ENCODE measurements at places on chromosomes 4 and X.

DNA sequence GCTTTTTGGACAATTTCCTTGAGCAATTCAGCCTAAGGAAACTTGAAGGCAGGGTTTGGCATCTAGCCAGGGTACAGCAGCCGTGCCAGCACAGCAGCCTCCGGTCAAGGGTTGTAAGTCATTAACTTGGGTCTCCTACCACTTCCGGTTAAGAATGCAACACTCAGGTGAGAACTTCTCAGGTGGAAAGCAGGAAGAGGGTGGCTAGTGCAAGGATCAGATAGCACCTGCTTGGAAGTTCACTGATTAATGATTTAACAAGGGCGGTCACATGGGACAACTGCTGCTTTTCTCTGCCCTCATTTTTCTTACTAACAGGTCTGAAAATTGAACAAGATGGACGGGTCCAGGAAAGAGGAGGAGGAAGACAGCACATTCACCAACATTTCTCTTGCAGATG is 30.1 kb upstream of the SCOC start:
- no peak for DNase-seq

GRCh38 chrX:72125331-72126047 is 6.2 kb downstream of the RTL5 start:
- peak; percentile 53 for DNase-seq

DNA sequence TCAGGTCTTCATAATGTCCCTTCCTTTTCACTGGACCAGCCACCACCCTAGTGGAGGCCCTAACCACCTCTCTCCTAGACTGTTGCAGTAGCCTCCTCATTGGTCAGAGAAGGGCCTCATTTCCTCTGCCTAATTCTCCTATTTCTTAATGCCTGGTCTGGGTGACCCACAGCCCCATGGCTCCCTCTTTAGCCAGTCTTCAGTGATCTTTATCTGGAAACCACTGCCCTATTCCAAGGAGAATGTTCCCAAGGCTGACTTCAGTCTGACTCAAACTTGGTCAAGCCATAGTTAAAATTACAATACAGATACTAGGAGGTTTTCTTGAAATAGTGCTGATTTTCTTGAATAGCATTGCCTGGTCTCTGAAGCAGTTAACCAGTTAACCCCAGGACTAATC is 53.6 kb upstream of the PRPS1 start:
- no peak for DNase-seq

- DNase-seq: no peak
These were observed 62.6 kb downstream of the CHIC2 start for GRCh38 chr4:54001668-54002365.

- DNase-seq: no peak
These were observed 19.1 kb downstream of the SH3BP2 start for GRCh38 chr4:2811830-2812611.

DNA sequence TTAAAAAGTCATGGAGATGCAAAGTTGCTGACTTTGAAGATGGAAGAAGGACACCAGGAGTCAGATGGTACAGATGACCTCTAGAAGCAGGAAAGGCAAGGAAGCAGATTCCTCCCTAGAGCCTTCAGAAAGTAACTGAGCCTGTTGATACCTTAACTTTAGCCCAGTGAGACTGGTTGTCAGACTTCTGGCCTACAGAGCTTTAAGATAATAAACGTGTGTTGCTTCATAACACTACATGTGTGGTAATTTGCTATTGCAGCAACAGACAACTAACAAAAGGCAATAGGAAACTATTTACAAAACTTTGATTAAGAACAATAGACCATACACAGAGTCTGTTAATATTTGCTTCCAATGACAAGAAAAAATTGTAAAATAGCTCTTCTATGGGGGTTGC is 102.0 kb upstream of the USP38 start:
- no peak for DNase-seq

DNA sequence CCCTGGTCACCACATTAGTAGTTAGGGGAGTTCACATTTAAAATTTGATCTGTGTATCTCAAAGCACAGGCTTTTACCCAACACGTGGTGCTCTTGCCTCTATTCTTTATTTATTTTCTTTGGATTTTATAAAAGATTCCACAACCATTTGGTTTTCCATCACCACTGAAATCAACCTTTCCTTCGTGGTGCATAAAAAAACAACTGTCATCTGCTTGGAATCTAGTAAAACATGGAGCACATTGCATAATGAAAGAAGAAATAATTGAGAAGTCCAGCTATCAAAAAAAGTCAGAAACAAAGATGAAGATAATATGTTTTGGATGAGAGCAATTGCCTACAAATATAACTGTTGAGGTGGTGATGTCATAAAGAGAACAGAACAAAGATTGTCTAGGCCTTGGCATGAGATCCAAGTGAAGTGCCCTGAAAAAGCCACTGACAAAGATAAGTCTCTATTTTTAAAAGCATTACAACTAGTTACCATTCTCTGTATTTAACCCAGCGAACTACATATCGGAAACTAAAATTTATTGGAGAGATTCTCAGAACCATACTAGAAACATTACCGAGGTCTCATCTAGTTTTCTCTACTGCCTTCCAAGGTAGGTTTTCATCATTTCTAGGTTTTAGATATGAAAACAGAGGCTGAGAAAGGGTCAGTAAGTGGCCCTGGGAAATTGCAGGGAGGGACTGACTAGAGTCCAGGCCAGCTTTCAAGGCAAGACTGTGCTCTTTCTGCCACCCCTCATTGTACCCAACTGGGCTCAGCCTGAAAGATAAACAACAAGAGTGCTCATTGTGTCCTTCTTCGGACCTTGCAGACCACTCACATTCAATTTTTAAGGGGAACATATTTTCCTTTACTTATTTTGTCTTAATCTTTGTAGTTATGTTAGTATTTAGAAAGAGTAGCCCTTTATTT is 127.3 kb downstream of the MAD2L1 start:
- no peak for DNase-seq

- no peak for DNase-seq
These were observed 105.5 kb upstream of the LCORL start for GRCh38 chr4:18127030-18127429.

DNA sequence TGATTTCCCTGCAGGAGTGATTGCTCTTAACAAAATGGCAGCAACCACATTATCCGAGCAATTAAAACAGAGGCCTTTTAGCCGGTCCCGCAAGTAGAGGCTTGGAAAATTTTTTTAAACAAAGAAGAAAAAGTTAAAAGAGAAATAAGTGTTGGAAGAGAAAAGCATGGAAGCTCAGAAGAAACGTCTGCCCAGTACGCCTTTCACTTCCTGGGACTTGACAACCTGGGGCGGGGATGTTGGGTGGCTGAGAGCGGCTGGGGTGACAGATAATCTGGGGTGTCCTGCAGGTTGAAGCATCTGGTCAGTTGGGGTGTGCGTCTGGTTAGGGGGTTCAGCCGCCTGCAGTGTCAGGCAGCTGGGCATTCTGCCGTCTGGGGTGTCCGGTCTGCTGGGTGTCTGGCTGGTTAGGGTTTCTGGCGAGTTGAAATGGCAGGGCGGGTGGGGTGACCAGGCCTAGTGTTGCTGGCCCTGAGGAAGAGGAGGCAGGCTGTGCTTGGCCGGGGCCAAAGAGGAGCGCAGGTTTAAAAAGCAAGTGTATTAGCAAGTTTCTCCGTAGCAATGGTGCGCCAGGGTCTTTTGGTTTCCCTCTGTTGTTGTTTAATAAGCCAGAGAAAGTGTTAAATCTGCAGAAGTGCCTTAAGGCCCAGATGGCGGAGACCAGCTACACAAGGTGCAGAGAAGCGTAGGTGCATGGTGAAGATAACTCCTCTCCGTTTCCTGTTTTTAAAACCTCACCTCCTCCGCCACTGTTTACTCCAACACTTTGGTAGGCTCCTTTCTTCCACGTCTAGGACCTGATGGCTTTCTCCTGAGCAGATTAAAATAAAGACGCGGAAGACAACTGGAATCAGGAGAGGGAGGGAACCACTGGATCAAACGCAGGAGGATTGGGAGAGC is 5.6 kb downstream of the HAND2 start:
- DNase-seq: no peak

GRCh38 chrX:40279762-40280161 is 182.0 kb upstream of the BCOR start:
- DNase-seq: no peak

DNA sequence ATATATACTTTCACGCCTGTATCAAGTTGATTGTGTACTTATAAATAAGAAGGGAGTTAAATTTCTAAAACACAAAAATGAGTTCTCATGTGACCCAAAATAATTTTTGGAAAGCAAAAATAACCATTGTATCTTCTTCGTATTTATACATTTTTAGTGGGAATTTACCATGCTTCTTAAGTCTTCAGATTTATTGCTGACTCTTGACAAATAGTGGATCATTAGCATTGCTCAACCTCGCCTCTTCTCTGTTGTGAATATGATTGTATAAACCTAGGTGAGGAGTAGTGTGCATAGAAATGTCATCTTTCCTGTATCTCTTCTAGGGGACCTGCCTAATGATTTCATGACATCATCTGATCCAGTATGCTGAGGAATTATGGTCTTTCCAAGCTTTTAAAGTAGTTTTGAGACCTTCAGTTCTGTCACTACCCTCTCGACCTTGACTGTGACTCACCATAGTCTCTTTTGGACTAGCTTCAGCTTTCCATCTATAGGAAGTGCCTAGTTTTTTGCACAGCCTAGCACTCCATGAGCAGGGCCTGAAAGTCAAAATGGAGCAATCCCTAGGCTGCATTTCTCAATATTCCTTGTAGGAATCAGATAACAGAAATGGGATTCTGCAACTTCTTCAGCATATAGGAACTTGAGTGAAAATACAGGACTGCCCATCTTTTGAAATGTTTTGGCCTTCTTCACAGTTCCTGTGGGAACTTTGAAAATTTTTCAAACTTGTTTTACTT is 157.6 kb downstream of the ARX start:
- no peak for DNase-seq
